ENCODE measurements at places on chromosomes 3 and 15. TPM values are rescaled to one million over a fixed set of nuclear protein-coding genes. Genes with fewer than 3 reads are reported as not detected.

GRCh38 chr15:74200871-74201419 lies 1.6 kb downstream of the STRA6 start:
- no peaks in the 10 kb centered on the region for H3K4me1 ChIP-seq
- no peaks in the 10 kb centered on the region for H3K36me3 ChIP-seq
- H3K4me3 ChIP-seq: no peak overlapping the region
- H3K27ac ChIP-seq: no peak overlapping the region
- no peak for DNase-seq
- no peaks in the 10 kb centered on the region for H3K27me3 ChIP-seq

DNA sequence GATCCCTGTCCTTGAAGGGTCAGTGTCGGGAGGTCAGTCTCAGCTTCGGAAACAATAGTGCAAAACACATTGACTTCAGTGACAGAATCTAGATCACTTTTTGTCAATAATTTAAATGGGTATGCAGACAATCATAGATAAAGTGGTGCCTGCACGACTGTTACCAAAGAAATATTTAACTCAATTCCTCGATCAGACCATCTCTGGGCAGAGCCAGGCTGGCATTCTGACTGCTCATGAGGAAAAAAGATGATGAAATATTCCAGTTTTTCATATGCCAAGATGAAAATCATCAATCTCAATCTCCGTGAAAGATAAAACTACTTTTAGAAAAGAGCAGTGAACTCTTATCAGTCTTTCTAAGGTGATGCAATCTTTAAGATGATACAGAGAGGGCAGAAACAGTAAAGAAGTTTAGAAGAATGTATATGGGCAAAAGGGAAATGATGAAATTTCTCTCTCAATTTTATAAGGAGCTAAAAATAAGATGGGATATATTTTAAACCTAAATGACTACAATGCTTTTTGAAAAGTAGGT lies 169.9 kb downstream of the WDR72 start:
- H3K4me3 ChIP-seq: no peak overlapping the region
- DNase-seq: no peak
- H3K27ac ChIP-seq: no peak overlapping the region
- no peaks in the 10 kb centered on the region for H3K4me1 ChIP-seq

- no peaks in the 10 kb centered on the region for H3K4me1 ChIP-seq
- no peaks in the 10 kb centered on the region for H3K27me3 ChIP-seq
- H3K36me3 ChIP-seq: no peaks in the 10 kb centered on the region
- H3K27ac ChIP-seq: no peak overlapping the region
Measured at GRCh38 chr15:69119001-69119400, 41.4 kb upstream of the GLCE start.

CA12 gene
- total RNA-seq: 29.7 TPM

LYZL4 gene
- not detected for total RNA-seq
